Kidney (tissue), 22 donors: ENCODE measurements at places on chromosomes 7 and 10. TPM values are rescaled to one million over a fixed set of nuclear protein-coding genes. Genes with fewer than 3 reads are reported as not detected.

- no peak overlapping the region for H3K4me3 ChIP-seq
- no peak overlapping the region for H3K27ac ChIP-seq
- H3K36me3 ChIP-seq, result no peaks in the 10 kb centered on the region
- peaks cover 5% of the 10 kb centered on the region for H3K4me1 ChIP-seq
Measured at GRCh38 chr10:86779220-86780017, 23.0 kb downstream of the BMPR1A start.

DNA sequence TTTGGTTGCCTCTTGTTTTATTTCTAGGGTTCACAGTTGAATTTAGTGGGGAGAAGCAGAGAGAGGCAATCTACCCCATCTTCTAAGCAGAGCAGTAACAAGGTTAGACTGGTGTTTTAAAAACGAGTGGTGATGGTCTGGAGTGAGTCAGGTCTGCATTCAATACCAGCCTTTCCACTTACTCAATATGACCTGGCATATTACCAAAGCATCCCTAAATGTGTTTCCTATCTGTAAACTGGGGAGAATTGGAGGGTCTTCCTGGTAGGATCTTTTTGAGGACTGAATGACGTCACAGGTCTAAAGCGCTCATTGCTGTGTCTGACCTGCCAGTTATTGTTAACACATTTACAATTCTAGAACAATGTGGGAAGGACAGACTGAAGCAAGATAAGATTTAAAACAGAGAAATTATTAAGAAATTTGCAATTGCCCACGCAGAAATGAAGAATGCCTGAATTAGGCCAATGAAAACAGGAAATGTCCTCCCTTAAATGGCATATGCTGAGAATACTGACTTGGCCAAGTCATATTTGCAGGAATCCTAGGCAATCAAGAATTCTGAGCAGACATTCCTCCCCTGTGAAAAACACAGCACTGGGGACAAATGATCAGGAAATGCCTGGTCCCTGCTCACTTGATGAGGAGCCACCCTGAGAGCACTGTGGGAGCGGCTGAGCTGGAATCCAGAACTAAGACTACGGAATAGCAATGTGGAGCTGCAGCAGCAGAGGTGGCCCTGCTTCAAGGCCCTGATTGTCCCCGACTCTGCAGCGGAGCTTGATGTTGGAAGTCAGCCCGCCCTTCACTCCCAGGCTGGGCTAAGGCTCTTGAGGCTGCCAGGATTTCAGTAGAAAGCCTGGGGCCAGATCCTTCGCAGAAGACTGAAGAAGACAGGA, 184.5 kb upstream of the CXCL12 start:
- no peak overlapping the region for H3K4me3 ChIP-seq
- no peak for DNase-seq
- H3K4me1 ChIP-seq, result no peaks in the 10 kb centered on the region
- no peaks in the 10 kb centered on the region for H3K27me3 ChIP-seq
- no peak overlapping the region for H3K27ac ChIP-seq
- no peaks in the 10 kb centered on the region for H3K36me3 ChIP-seq

STOX1 gene
- polyA plus RNA-seq, result 1.5 TPM

- H3K27me3 ChIP-seq, result no peaks in the 10 kb centered on the region
- no peaks in the 10 kb centered on the region for H3K4me1 ChIP-seq
- no peaks in the 10 kb centered on the region for H3K36me3 ChIP-seq
- H3K27ac ChIP-seq, result no peak overlapping the region
- peak; percentile 53 for DNase-seq
Measured at GRCh38 chr10:110487411-110488331, 10.0 kb upstream of the DUSP5 start.

DNA sequence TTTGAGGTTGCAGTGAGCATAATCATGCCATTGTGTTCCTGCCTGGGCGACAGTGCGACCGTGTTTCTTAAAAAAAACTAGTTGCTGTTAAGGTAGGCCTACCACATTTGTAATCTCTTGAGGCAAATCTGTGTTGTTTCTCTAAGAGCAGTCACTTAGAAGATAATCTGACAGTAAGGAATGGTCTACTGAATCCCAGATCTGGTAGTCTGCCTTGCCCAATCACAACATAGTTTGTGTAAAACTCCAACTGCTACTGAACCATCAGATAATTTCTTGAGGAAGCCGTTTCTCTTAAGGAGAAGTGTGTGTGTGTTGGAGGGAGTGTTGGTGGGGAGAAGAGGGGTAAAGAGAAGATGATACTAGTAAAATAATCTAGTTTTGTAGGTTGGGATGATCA, 5.0 kb downstream of the NRF1 start:
- no peak overlapping the region for H3K4me3 ChIP-seq
- peaks cover 5% of the 10 kb centered on the region for H3K4me1 ChIP-seq
- H3K36me3 ChIP-seq, result no peaks in the 10 kb centered on the region
- no peak for DNase-seq
- H3K27ac ChIP-seq, result no peak overlapping the region

GRCh38 chr7:146053492-146053891, 63.1 kb upstream of the CNTNAP2 start:
- DNase-seq, result no peak
- no peaks in the 10 kb centered on the region for H3K27me3 ChIP-seq
- H3K36me3 ChIP-seq, result no peaks in the 10 kb centered on the region
- H3K27ac ChIP-seq, result no peak overlapping the region

DNA sequence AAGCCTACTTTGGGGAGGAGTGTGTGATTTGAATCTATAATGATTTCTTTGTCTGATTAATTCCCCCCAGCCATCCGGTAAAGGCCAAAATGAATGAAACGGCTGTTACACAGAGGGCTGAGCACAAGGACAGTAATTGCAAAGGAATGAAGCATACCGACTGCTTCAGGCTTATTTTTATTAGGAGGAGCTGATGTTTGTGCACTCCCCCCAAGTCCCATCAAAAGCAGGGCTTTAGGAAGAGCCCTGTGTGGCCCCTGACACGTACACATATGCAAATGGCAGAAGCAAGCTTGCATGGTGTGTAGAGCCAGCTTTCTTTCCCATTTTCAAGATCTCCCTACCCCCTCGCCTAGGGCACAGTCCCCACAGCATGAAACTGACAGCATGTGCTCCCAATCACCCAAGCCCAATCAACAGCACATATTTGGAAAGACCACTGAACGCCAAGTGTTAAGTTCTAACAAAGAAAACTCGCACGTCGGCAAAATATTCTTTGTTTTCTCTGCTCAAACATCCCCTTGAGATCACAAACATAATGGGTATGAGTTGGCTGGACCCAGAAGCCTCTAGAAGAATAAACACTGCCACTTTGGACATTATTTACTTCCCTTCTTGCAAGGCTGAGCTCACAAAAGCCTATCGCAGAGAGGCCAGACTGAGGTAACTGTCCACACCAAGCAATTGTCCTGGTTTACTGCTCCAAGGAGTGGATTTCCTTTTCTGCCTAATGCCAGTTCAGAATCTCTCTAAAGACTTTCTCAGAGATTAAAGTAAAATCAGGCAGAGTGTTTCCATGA, 143.0 kb downstream of the CUBN start:
- peak overlapping the region; percentile 73 for H3K27ac ChIP-seq
- H3K36me3 ChIP-seq, result peaks cover 17% of the 10 kb centered on the region
- H3K4me3 ChIP-seq, result no peak overlapping the region
- no peaks in the 10 kb centered on the region for H3K27me3 ChIP-seq
- no peaks in the 10 kb centered on the region for H3K4me1 ChIP-seq

UCMA gene
- polyA plus RNA-seq, result not detected

DNA sequence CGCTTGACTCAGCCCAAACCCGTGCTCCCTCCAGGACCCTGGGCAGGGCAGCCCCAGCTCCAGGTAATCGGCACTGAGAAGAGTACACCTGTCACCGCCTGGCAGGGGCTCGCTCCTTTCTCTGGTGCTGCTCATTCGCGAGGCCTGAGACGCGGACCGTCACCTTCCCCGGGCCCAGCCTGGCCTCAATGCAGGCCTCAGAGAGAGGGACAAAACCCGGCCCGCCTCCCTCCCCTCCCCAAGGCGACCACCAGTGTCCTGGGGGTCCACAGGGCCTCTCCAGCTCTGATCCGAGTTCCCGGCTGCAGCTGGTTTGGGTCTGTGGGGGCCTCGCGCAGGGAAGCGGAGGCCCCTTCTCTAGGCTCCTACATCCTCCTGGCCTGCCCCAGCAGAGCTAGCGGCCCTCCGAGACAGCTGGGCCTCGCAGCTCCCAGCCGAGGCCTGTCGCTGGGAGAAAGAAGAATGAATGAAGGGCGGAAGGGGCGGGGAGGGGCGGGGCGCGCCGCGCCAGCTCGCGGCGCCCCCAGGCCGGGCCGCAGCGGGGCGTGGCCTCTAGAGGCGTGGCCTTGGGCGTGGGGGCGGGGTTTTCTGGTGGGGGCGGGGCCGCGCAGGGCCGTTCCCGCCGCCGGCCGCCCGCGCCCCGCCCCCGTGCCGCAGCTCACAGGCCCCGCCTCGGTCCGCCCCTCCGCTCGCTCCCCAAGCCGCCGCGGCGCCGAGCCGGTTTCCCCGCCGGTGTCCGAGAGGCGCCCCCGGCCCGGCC, at the start of gene LIMK1:
TSS of gene LIMK1 (plus strand) at position 688 of the 760 bp plus-strand sequence. CDS start 187 bp downstream, outside the sequence.
- no peak within 1 kb of the TSS for H3K27ac ChIP-seq
- H3K36me3 ChIP-seq, result no peaks in the 10 kb centered on the region
- peaks cover 13% of the 10 kb centered on the region for H3K4me1 ChIP-seq
- no peaks in the 10 kb centered on the region for H3K27me3 ChIP-seq

NEUROD6 gene
- polyA plus RNA-seq, result not detected

DNA sequence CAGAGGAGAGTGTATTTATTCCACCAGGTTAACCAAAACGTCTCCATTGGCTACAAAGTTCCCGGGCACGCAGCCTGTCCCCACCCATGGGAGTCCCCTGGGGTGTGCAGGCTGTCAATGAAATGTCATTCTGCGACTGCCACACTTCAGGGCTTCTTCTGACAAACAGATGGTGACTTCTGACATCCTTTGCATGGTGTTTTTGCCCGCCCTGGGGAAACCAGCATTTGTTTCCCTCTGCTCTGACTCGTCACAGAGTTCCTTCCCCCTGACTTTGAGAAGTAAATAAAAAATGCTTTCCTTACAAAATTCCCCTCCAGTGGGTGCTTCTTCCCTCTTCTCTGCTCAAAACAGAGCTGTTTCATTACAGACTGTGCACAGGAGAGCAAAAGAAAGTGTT, 38.2 kb downstream of the TNS3 start:
- H3K4me3 ChIP-seq, result no peak overlapping the region
- no peaks in the 10 kb centered on the region for H3K27me3 ChIP-seq
- H3K4me1 ChIP-seq, result peaks cover 29% of the 10 kb centered on the region
- H3K36me3 ChIP-seq, result no peaks in the 10 kb centered on the region
- no peak overlapping the region for H3K27ac ChIP-seq
- no peak for DNase-seq

- H3K27ac ChIP-seq, result no peak overlapping the region
- peaks cover 8% of the 10 kb centered on the region for H3K36me3 ChIP-seq
- no peaks in the 10 kb centered on the region for H3K27me3 ChIP-seq
- no peak for DNase-seq
Measured at GRCh38 chr7:6172224-6172909, 100.1 kb downstream of the CYTH3 start.

DNA sequence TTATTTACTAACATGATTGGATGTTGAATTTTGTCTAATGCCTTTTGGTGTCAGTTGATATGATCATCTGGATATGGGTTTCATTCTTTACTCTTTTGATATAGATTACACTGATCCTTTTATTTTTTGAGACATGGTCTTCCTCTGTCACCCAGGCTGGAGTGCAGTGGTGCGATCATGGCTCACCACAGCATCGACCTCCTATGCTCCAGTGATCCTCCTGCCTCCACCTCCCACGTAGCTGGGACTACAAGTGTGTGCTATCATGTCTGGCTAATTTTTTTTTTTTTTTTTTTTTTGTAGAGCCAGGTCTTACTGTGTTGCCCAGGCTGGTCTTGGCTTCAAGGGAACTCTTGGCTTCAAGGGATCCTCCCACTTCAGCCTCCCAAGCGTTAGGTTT, 27.1 kb downstream of the BMS1 start:
- no peak overlapping the region for H3K4me3 ChIP-seq
- no peaks in the 10 kb centered on the region for H3K27me3 ChIP-seq
- no peaks in the 10 kb centered on the region for H3K4me1 ChIP-seq
- no peak for DNase-seq

GRCh38 chr10:71799112-71799511, 25.8 kb upstream of the VSIR start:
- no peak overlapping the region for H3K4me3 ChIP-seq
- no peak overlapping the region for H3K27ac ChIP-seq
- no peaks in the 10 kb centered on the region for H3K4me1 ChIP-seq
- H3K36me3 ChIP-seq, result no peaks in the 10 kb centered on the region
- H3K27me3 ChIP-seq, result no peaks in the 10 kb centered on the region
- no peak for DNase-seq

DNA sequence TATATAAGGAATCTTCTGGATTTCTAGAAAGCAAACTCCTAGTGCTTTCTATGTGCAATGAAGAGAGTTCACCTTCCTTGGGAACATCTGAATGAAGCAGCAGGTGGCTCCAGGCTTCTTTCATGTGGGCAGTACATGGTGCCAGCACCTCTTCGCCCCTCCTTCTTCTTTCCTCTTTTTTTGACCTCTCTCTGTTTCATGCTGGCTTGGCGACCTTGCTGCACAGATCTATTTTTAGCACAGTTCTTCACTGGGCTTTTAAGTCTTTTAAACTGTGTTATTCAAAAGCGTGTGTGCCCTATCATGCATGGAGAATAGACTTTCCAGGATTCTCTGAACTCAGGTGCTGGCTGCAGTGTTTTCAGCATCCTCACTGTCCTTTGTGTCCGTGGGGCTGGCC, 400.3 kb upstream of the PRKCQ start:
- H3K4me1 ChIP-seq, result no peaks in the 10 kb centered on the region
- H3K4me3 ChIP-seq, result no peak overlapping the region
- H3K27me3 ChIP-seq, result no peaks in the 10 kb centered on the region
- no peak for DNase-seq

GRCh38 chr7:137245890-137246289, 97.6 kb downstream of the PTN start:
- H3K27me3 ChIP-seq, result no peaks in the 10 kb centered on the region
- no peaks in the 10 kb centered on the region for H3K36me3 ChIP-seq
- H3K4me3 ChIP-seq, result no peak overlapping the region
- H3K4me1 ChIP-seq, result no peaks in the 10 kb centered on the region
- DNase-seq, result no peak
